CD4-positive, alpha-beta T cell treated with Interleukin-2 at 100 ng/mL for 4 hours (primary cell): ENCODE measurements at places on chromosomes 16 and 17.

- no peak for DNase-seq
Measured at GRCh38 chr16:73823205-73823849, 473.3 kb upstream of the PSMD7 start.

DNA sequence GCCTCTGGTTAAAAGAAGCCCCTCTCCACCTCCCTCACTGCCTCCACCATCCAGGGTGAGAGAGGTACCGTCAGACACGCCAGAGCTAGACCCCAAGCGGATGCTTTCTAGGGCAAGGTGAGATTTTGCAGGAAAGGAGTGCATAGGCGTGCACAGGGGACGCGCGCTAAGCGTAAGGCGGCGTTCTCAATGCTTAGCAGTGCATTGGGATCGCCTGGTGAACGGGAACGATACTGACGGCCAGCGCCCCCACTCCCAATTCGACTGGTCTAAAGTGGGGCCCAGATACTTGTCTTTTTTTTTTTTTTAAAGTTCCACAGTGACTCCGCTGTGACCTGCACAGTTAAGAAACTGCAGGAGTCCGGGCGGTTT is 57.9 kb upstream of the CREBBP start:
- no peak for DNase-seq

DNA sequence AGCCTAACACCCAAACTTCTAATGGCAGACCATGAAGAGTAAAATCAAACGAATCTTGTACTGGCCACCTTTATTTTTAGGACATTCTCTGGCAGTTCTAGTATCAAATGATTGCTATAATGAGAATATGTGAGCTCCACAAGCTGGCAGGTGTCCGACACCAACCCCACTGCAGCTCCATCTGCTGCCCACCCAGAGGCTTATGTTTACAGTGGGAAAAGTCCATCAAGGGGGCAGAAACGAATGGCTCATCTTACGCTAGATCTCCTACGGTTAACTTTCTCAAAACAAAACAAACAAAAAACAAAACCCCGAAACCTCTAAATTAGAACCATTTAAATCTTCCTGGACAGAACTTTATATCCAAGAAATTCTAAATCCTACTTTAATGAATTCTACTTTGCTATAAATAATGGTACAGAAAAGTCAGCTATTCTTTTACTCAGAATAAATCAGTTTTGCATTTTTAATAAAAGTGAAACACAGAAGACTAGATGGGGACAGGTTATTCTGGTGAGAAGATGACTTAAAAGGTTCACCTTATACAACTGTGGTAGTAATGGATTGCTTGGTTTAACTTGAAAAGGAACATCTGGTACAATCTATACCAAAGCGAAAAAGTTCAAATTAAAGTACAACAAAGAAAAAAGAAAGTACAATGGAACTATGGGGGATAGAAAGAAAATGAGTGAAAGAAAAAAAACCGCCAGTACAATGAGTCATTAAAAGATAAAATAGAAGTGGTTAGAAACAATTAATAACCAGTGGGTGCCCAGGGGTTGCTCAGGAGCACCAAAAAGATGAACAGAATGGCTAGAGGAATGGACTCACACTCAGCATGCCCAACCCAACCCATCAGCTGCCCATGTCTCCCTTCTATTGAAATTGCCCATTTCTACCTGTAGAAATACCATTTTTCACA is 40.2 kb downstream of the GRB2 start:
- DNase-seq: no peak

DNA sequence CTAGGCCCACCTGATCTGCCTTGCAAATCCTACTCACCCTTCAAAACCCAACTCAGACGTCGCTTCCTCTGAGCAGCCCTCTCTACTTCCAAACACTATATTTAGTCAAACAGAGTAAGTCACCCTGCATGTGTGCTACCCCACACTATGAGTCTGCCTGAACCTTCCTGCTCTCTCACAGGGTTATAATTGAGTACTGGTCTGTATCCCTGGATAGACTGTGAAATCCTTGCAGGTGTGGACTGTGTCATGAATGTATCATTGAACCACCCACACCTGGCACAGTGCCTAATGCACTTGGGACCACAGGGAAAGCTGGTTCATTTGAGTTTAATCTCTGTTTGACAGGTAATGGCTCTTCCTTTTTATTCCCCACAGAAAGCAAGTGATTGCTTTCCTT is 3.4 kb downstream of the FBXO39 start:
- no peak for DNase-seq

DNA sequence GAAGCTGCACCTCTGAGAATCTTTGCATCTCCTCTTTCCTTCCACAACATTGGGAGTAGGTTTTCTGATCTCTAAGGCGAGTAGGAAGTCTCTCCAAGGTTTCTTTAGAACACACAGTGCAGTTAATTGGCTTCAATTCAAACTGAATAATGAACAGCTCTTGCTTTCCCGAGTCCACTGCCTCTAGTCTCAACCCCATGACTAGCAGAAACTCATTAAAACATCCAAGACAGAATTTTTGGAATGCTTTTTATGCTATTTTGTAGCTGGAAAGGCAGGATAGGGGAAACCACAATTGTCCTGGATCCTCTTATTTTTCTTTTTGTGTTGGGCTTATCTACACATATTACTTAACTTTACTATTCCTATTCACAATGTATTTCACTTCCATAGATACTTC is 206.6 kb downstream of the CDH8 start:
- no peak for DNase-seq

DNA sequence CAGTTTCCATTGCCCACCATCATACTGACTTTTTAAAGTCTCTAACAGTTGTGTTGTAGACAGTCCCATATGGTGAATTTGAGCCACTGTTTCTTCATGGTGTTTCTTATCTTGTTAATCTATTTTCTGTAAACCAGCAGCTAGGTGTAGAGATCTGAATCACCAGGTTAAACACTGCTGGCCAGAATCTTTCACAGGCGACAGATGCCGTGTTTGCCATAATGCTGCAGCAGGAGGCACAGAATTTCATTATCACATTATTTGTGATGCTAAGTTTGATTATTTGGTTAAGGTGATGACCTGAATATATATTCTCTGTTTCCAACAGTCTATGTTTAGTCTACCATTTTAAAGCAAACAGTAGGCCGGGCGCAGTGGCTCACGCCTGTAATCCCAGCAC is 11.5 kb upstream of the CNGB1 start:
- DNase-seq: no peak

DNA sequence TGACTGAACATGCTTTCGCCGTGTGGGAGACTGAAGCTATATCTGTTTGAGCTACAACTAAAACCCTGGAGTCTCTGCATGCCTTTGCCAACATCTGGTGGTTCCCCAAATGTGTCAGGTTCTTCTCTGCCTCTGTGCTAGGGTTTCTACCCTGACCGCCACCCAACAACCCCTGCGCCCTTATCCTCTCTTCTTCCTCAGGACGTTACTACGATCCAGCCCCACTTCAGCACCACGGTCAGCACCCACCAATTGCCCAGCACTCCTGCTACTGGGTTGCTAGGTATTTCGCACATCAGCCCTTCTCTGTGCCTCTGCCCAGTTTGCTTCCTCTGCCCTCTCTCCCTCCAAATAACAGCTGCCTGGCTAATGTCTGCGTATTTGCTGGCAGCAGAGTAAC is 106.3 kb upstream of the HSBP1 start:
- no peak for DNase-seq

GRCh38 chr17:75853433-75853832 is 1.7 kb downstream of the WBP2 start:
- no peak for DNase-seq

DNA sequence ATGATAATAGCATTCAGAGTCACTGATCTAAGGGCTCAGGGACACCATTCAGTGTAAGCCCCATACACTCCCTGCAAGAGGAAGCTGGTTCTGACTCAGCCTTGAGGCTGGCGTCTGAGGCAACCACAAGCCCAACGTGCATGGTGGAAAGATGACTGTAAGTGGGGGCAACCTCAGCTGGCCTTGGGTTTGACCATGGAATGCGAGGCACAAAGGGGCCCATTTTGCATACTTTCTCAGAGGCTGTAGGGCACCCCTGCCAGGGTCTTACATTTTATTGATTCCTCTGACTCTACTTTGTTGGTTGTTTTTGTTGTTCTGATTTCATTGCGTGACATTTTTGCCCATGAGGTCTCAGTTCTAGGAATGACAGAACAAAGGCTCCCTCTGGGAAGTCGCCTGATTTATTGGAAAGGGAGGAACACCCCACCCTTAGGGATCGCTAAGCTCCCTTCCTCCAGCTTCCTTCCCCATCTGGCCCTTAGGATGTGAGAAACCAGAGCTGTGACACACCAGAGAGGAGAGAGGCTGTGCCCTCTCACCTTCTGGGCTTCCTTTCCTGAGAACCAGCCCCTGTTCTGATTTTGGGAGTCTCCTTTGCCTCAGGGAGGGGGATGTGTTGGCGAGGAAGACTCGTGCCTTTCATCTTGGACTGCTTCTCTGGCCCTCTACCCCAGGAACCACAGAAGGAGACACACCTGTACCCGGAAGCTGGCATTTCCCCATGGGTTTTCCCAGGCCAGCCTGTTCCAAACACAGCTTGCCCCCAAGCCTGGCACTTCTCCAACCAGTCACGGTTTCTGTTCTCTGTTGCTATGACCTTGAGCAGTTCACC is 5.6 kb upstream of the CIITA start:
- DNase-seq: peak; percentile 59

GRCh38 chr16:75457485-75458021 is 6.9 kb downstream of the TMEM170A start:
- no peak for DNase-seq

GRCh38 chr17:36730857-36731490 is 129.6 kb downstream of the MRM1 start:
- no peak for DNase-seq

DNA sequence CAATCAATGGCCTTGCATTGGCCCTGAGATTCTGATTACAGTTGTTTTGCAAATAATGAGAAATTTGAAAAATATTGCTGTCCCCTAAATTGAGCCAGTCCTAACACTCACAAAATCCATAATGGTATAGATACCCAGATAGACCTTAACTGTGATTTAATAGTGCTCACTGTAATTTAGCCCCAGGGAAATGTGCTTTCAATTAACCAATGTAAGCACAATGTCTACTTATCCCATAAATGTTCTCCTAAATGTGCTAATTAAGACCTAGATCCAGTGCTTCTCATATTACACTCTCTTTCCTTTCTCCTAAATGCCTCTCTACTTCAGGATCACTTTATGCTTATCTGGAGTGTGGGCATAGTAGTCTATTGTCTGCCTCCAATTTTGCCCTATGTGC is 417.8 kb upstream of the CCL2 start:
- no peak for DNase-seq

- DNase-seq: no peak
Measured at GRCh38 chr16:84362471-84362941, 5.8 kb upstream of the ATP2C2 start.

DNA sequence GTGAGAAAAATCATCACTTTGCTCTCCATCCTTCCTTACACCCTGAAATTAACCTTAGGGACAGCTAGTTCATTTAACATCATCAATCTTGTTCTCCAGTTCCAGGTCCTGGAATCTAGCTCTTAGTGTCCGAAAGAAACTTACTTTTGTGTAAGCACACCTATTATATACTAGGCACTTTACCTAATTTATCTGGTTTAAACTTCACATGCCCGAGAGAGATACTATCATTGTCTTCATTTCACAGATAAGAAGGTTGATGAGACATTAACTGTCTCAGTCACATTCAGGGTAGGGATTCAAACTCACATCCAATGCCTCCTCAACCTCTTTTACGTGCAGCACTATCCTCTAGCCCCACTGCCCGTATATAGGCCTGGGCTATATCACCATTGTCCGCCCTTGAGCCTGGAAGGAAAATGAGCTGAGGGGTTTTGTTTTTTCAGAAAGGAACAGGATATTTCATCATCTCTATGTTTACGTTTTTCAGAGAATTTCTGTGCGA is 501 bp upstream of the AP2B1 start:
- no peak for DNase-seq

- DNase-seq: no peak
Measured at GRCh38 chr17:68433911-68434508, 23.3 kb downstream of the WIPI1 start.

DNA sequence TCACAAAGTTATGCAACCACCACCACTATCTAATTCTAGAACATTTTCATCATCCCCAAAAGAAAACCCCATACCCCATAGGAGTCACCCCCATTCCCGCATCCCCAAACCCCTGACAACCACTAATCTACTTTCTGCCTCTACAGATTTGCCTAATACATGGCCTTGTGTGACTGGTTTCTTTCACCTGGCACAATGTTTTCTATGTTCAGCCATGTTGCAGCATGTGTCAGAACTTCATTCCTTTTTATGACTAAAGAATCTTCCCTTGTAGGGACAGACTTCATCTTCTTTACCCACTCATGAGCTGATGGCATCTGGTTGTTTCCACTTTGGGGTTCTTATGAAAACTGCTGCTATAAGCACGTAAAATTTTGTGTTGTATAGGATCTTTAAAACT is 34.6 kb downstream of the CYTH1 start:
- DNase-seq: peak; percentile 49

GRCh38 chr17:82709676-82710498 is 6.6 kb upstream of the FN3KRP start:
- no peak for DNase-seq

- no peak for DNase-seq
Measured at GRCh38 chr16:86347916-86348555, 162.3 kb upstream of the FOXF1 start.

GRCh38 chr16:10525214-10525825 is 55.1 kb downstream of the EMP2 start:
- DNase-seq: no peak

DNA sequence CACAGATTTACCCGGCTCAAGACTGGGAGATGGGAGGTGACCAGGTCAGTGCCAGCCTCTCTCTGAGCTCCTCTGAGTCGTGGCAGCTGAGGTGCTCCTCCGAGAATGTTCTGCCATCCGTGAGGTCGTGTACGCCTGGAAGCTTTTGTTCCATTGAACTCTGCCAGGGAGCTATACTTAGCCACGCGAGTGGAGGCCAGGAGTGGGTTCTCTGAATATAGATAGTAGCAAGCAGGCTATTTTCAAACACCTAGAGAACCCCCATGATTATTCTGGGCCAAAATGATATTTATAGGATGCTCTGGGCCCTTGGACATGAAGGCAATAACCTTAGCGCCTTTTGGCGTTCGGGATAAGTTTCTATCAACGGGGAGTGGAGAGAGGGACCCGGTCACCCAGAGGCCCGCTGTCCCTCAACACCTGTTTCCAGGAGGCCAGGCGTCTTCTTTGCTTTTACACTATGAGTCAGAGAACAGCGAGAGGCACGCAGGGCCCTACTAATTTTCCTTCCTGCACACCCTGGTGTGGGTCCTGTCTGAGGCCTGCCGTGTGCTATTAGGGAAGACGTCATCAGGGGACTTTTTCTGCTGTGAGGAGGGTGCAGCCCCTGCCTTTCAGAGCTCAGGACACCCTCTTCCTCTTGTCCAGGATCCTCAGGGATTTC is 11.0 kb upstream of the MVD start:
- DNase-seq: no peak
